ENCODE measurements at places on chromosomes 4 and X.

DNA sequence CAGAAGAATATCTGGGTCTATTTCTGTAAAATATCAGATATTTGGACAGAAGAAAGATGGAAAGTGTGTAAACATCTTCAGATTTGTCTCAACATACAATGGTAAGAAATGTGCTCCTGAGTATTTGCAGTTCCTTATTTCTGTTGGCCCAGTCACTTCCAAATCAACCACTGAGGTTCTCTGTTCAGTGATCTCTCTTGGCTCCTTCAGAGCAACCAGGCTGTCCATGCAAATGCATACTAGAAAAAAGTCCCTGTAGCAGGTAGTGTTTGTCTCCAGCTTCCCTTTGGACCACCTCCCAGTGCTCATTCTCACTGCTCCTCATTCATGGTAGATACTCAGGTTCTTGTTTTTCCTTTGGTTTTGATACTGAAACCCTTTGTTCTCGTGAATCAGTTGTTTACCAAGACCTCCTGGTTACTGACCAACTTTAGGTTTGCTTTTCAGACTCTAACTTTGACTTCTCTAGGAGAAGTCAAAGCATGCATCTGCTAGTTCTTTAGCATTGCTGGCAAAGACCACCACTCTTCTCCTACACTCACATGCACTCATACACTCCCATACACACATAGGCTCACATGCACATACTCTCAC, 28.8 kb downstream of the ASIC5 start:
- no peak for DNase-seq

DNA sequence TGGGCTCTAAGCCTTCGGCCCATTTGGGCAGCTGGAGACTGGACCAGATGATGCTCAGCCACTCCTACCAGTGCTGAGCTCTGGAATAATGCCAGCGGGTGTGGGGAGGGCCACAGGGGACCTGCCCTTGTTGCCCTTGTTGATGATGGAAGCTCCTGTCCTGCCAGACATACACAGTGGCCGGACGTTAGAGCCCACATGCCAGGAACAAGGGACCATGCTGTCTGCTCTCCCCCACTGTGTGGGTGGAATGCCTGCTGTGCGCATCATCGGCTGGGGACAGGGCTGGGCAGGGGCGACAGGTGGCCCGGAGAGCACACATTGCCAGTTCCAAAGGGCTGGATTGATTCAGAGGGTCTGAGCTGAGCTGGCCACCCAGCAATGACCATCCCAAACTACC, 2.0 kb downstream of the ABLIM2 start:
- DNase-seq, result no peak

DNA sequence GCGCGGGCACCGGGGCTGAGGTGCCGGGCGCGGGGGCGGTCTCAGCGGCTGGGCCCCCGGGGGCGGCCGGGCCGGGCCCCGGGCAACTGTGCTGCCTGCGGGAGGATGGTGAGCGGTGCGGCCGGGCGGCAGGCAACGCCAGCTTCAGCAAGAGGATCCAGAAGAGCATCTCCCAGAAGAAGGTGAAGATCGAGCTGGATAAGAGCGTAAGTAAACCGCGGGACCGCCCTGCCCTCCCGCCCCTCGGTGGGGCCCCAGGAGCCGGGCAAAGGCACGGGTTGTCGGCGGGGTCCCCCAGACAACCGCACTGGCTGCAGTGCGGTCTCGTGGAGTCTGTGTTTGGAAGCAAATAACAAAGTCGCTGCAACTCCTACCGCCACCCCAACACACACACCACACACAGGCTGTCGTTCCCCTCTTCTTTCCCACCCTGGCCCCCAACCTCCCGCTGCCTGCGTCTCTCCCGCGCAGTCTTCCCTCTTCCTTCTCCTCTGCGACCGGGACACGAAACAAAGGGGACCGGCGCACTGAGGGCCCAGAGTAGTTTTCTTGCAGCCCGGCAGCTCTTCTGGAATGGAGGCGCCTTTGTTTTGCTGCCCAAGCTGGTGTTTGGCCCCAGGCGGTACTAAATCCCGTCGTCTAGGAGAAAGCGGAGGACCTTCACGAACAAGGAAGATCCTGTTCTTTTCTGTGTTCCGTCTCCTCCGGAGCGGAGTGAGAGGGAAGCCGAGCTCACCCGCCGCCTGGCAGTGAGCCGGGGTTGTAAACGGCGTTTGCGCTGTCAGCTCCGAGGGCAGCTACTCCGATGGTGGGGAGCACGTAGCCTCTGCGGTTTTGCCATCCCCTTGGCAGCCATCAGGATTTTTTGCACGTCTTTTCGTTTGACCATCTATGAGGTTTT, 788 bp downstream of the SAP30 start:
- DNase-seq, result peak; percentile 13

DNA sequence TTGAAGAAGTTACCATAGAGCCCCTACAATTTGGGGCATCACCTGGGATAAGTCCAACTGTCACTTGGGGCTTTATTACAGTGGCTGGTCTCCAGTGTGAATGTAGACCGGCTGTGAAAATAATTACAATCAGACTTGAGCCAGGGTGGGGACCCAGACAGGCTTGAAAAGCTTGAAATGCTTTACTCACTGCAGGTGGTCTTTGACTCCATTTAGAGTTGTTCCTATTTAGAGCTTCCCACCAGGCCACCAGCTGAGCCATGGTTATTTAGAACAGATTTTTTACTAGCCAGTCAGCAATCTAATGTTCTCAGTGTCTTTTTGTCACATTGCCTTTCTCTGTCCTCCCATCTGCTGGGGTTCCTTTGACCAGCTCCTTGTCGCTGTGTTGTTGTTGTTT, 5.7 kb downstream of the ARHGAP10 start:
- no peak for DNase-seq

DNA sequence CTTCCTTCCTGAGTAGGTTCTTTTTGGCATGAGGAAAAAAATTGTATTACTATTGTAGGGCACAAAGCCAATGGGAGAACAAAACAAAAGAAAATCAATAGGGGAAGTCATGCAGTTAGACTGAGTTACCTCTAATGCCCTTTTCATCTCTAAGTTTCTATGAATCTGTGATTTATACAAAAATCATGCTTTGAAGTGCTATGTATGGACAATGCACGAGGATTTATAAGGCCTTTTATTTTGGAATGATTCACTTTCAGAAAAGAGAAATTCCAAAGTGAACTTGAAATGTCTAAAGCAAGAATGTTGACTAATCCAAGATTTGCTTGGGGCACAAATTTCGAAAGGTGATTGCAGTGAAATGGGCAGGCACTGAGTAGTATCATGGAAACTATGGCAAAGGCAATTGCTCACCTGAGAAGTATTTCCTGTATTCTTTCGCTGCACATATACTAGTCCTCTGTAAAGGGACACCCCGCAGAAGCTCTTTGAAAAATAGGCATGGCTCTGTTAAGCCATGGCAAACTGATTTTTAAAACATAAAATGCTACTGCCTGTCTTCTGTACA, 52.8 kb downstream of the ADGRG4 start:
- no peak for DNase-seq

- DNase-seq, result no peak
Observed at GRCh38 chr4:166064721-166065120, 191.7 kb downstream of the TLL1 start.

GRCh38 chr4:183987987-183988392, 82.9 kb downstream of the STOX2 start:
- DNase-seq, result no peak

GRCh38 chr4:15992167-15992485, 29.2 kb upstream of the FGFBP2 start:
- DNase-seq, result no peak

DNA sequence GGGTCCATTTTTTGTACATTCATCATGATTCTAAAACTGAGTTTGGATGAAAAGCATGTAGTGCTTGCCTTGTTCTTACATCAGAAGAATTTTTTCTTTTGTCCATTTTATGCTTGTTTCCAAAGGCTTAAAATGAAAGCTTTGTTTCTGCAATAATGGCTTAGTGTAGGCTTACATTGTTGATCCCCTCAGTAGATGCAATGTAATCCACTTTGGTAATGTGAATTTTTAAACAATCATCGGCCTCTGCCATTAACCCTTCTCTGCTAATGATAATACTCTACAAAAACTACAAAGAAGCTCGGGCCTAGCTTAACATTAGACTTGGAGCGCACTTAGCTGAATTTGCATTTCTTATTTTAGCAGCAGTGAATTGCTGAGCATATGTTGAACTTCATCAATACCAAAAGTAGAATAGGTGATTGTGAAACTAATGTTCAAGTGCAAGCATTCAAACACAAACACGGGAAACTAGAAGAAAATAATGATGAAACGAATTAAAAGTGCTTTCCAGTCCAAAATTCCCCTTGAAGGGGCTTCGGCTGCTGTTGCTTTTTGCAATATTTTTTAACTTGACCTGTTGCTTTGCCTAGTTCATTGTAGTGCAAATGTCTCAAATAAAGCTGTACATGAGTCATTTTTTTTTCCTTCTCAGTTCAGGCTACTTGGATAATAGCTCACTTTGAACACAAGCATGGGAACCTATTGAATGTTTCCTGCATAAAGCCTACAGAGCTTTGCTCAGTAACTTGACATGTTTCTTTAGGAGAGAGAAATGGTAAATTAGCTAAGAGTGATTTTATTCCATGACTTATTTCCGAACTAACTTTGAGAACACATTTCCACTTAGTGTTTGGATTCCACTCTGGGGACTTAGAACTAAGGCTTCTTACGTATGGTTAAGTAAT, 66.5 kb downstream of the SLIT2 start:
- no peak for DNase-seq

DNA sequence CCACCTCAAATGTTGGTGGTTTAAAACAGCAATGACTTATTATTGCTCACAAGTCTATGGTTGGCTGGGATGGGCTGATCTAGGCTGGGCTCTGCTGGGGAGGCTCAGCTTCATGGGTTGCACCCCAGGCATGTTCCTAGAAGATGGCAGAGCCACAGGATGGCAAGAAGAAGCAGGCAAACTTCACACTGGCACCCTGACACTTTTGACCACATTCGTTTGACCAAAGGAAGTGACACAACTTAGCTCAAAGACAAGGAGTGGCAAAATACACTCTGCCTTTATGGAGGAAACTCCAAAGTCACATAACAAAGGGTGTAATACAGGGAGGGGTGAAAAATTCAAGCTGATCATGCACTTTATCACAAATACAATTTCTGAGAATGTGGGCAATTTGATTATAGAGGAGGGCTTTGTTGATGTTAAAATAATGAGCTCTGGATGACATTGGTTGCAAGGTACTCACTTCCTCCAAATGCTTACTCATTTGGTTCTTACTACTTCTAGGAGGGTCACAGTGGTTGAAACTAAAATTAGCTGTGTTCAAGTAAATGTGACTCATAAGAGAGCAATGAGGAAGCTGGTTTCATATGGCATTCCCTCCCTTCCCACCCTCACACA, 249.2 kb upstream of the RPS6KA3 start:
- no peak for DNase-seq

DNA sequence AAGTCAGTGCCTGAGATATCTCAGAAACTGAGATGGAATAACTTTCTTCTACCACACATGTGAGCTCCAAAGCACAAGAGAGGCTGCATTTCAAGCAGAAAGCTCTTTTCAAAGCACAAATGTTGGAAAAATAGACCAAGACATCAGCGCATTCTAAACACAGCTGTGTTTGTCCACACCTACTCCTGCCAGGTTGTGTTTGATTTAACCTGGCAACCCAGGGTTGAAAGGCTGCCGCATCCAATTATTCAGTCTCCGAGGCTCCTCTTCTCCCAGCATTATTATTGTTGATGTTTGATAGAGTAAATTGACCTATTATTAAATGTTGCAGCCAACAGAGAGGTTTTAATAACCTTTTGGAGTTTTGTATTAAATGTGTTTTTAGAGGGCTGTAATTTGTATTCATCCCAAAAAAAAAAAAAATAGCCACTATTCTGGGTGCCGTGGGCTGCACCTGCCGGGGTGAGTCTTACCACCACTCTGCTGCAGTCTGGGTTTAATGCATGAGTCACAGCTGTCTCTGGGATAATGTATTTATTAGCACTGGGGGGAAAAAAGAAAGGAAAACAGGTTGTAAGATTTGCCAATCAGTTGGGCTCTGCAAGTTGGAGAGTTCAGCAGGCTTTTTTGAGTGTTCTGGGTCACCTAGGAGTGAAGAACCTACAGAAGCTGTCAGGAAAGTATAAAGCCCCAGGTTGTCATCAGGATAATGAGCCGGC, 105.2 kb upstream of the NOCT start:
- no peak for DNase-seq

GRCh38 chr4:108811486-108811885, 48.6 kb upstream of the ETNPPL start:
- DNase-seq, result no peak

DNA sequence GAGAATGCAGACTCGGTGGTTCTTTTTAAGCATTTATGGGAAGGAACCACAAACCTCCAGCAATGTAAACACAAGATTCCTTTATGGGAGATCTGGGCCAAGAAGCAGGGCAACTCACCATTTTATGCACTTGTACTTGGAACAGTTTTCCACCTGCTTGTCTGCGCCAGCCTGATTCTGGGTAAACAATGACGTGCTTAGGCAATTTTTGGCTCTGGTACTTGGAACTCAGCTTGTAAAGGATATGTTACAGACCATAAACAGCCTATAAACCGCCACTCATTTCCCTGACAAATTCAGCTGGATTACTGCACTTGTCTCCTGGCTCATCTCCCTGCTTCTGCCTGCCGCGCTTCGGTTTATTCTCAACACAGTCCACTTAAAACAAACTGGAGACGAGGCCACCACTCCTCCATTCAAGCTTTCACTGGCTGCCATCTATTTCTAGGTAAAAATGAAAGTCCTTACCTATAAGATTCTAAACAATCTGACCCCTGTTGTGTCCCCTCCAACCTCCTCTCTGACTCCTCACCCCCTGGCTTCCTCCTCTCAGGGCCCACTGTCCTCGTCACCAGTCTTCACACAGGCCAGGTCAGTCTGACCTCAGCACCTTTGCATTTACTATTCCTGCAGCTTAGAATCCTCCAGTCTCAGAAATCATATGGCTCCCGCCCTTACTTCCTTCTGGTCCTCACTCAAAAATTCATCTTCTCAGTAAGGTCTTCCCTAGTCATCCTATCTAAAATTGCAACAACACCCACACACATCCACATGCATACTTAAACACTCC, 205.9 kb upstream of the GALNT7 start:
- DNase-seq, result no peak
